Prostate gland (tissue), 2 donors: ENCODE measurements at places on chromosomes 7 and 10. TPM values are rescaled to one million over a fixed set of nuclear protein-coding genes. Genes with fewer than 3 reads are reported as not detected.

- DNase-seq: no peak
- no peak overlapping the region for H3K27ac ChIP-seq
- no peaks in the 10 kb centered on the region for H3K4me1 ChIP-seq
- no peak overlapping the region for H3K4me3 ChIP-seq
- no peaks in the 10 kb centered on the region for H3K36me3 ChIP-seq
Observed at GRCh38 chr7:31023877-31024276, 28.2 kb upstream of the ADCYAP1R1 start.

GRCh38 chr10:94299417-94299816, 63.3 kb downstream of the NOC3L start:
- no peak for DNase-seq
- no peak overlapping the region for H3K4me3 ChIP-seq
- H3K36me3 ChIP-seq: no peaks in the 10 kb centered on the region
- no peaks in the 10 kb centered on the region for H3K27me3 ChIP-seq

- H3K4me1 ChIP-seq: no peaks in the 10 kb centered on the region
- no peak for DNase-seq
- H3K4me3 ChIP-seq: no peak overlapping the region
- no peak overlapping the region for H3K27ac ChIP-seq
- no peaks in the 10 kb centered on the region for H3K36me3 ChIP-seq
Observed at GRCh38 chr10:22218448-22218847, 633 bp upstream of the EBLN1 start.

The PHKG1 gene
- 0.82 TPM for total RNA-seq

GRCh38 chr10:98745645-98746044, 298.9 kb upstream of the HPS1 start:
- no peaks in the 10 kb centered on the region for H3K27me3 ChIP-seq
- DNase-seq: no peak
- no peak overlapping the region for H3K27ac ChIP-seq
- no peak overlapping the region for H3K4me3 ChIP-seq
- no peaks in the 10 kb centered on the region for H3K4me1 ChIP-seq

GRCh38 chr10:131808370-131808930, 92.4 kb upstream of the PPP2R2D start:
- H3K27me3 ChIP-seq: peaks cover 7% of the 10 kb centered on the region
- H3K4me3 ChIP-seq: no peak overlapping the region
- no peaks in the 10 kb centered on the region for H3K4me1 ChIP-seq
- no peak overlapping the region for H3K27ac ChIP-seq
- no peak for DNase-seq

The UCN3 gene
- not detected for total RNA-seq

The SFXN3 gene
- total RNA-seq: 20.7 TPM

DNA sequence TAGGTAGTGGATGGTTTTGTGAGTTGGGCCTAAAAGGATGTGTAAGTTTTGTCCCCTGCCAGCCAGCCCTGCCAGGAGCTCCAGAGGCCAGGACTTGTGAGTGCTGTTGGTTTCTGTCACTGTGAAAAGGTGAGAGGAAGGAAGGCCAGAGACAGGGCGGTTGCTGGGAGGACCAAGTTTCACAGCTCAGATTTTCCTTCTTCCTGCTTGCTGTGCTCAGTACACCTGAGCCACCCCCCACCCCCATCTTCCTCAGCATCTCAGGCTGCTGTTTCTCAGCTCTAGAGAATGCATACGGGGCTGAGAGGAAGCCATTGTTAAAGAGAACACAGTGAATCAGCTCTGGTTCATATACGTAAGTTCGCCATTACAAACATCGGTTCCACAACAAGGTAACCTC, 139.9 kb downstream of the BUB3 start:
- DNase-seq: no peak
- no peak overlapping the region for H3K4me3 ChIP-seq
- H3K27me3 ChIP-seq: no peaks in the 10 kb centered on the region

DNA sequence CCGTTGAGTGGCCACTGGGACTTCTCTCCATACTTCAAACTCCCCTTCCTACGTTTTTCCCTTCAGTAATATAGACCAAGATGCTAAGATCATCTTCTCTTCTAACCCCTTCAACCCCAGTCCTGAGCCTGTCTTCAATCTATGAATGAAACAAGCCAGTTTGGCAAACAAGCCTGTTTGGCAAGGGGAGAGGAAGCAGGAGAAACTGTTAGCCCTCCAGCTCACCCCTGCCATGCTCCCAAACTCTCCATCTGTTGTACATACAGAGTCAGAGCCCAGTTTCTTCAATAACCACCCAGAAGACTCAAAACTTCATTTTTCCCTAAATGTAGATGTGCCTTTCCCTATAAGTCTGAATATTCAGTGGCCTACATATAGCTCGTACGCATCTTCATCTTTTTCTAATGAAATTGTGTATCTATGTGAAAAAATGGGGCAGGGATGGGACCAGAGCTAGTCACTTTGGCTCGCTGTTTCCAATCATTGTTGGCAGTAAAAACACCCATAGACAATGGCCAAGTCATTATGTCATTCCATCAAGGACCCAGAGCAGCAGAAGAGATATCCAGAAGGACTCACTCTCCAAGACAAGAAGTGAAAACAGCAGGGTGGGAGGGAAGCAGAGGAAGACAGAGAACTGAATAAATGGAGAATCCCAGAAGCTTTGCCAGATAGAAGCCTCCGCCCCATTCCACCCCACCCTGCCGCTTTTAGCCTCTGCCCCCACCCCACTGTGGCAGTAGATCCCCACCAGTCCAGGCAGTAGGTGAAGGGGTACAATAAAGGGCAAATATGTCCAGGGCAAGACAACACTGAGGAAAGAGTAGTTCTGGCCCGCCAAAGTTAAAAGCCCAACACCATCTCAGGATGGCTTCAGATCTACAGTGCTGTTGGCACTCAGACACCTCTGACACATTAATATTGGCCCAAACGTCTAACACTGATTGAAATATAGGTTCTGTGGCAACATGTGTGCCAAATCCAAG, 87.3 kb downstream of the DOCK4 start:
- no peak for DNase-seq
- no peak overlapping the region for H3K27ac ChIP-seq
- no peaks in the 10 kb centered on the region for H3K36me3 ChIP-seq
- H3K4me3 ChIP-seq: no peak overlapping the region
- no peaks in the 10 kb centered on the region for H3K4me1 ChIP-seq

The CYP3A5 gene
- 80.5 TPM for total RNA-seq

- H3K36me3 ChIP-seq: no peaks in the 10 kb centered on the region
- H3K27ac ChIP-seq: no peak overlapping the region
- peaks cover 6% of the 10 kb centered on the region for H3K4me1 ChIP-seq
Observed at GRCh38 chr10:113056441-113057021, 106.5 kb downstream of the TCF7L2 start.

DNA sequence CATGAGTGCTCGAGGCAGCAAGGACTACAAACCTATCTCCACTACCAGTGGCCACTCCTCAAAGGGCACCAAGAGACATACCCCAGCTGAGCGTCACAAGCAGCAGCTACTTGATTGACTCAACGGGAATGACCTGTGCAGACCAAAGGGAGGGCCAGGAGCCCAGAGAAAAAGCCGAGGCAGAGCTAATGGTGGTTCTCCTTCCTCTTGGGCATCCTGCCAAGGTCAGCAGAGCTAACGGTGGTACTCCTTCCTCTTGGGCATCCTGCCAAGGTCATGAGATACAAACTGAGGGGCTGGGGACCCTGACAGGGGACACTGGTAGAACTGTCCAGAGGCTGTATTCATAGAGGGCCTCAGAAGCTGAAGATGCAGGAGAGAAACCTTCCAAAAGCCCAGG, 60.4 kb downstream of the FAM53B start:
- H3K27ac ChIP-seq: no peak overlapping the region
- peaks cover 8% of the 10 kb centered on the region for H3K36me3 ChIP-seq
- H3K4me1 ChIP-seq: no peaks in the 10 kb centered on the region
- no peak overlapping the region for H3K4me3 ChIP-seq
- H3K27me3 ChIP-seq: no peaks in the 10 kb centered on the region
- no peak for DNase-seq

- H3K36me3 ChIP-seq: no peaks in the 10 kb centered on the region
- no peak overlapping the region for H3K27ac ChIP-seq
- H3K4me3 ChIP-seq: no peak overlapping the region
- no peak for DNase-seq
Observed at GRCh38 chr7:119256446-119257131, 1016.4 kb upstream of the KCND2 start.

- no peaks in the 10 kb centered on the region for H3K36me3 ChIP-seq
- no peak for DNase-seq
- peaks cover 4% of the 10 kb centered on the region for H3K4me1 ChIP-seq
- peaks cover 8% of the 10 kb centered on the region for H3K27me3 ChIP-seq
- peak overlapping the region; percentile 33 for H3K4me3 ChIP-seq
- H3K27ac ChIP-seq: no peak overlapping the region
Observed at GRCh38 chr10:111077479-111077784, 603 bp downstream of the ADRA2A start.

DNA sequence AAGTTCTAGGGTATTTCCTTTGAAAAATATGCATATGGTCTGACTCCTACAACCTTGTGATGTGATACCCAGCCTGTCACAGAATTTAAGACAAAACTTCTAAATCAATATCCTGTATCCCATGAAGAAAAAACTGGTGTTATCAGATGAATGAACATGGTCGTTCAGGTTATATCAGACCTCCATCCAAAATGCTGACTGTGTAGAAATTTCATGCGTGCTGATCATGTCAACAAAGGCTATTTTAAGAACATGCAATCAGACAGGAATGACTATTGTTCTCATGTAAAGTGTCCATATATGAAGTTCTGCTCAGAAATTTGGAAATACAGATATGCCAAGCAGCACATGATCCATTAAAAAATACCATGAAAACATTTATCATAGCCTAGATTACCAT, 62.3 kb downstream of the NEBL start:
- no peak overlapping the region for H3K27ac ChIP-seq
- H3K4me3 ChIP-seq: no peak overlapping the region
- H3K27me3 ChIP-seq: no peaks in the 10 kb centered on the region
- no peaks in the 10 kb centered on the region for H3K4me1 ChIP-seq

The CTTNBP2 gene
- 5.7 TPM for total RNA-seq

DNA sequence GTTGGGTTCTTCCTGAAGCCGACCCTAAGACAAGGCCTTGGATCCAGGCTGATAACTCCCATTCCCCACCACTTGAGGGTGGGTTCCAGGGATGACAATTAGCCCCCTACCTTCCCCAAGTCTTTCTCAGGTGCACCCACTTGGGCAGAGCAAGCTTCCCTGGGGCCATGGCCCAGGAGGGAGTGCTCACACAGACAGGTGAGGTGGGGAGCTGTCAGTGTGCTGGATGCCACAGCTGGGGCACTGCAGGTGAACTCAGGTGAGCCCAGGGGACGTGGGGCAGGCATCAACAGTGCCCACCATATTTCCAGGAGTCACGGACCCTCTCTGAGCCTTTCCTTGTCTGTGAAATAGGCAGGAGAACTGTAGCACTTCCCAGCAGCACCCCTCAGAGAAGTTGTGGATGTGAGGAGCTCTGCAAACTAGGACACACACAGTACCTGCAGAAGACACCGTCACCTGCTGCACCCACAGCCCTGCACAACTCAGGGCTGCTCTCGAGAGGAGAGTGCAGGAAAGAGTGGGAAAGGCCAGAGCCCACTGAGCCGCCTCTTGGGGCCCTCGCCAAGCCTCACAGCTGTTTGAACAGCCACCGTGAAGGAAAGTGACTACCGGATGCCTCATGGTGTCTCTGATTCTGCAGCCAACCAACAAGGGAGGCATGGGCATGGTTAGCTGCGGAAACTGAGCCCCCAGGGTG, 17.9 kb downstream of the SH3PXD2A start:
- H3K4me3 ChIP-seq: no peak overlapping the region
- no peak overlapping the region for H3K27ac ChIP-seq
- no peaks in the 10 kb centered on the region for H3K4me1 ChIP-seq
- H3K27me3 ChIP-seq: no peaks in the 10 kb centered on the region
- no peak for DNase-seq

The HOXA4 gene
- 1.4 TPM for total RNA-seq

GRCh38 chr10:106493226-106493625, 671.3 kb downstream of the SORCS1 start:
- H3K36me3 ChIP-seq: no peaks in the 10 kb centered on the region
- DNase-seq: no peak
- no peaks in the 10 kb centered on the region for H3K27me3 ChIP-seq
- no peak overlapping the region for H3K4me3 ChIP-seq

- no peak for DNase-seq
- no peak overlapping the region for H3K4me3 ChIP-seq
- H3K27ac ChIP-seq: no peak overlapping the region
- no peaks in the 10 kb centered on the region for H3K4me1 ChIP-seq
- no peaks in the 10 kb centered on the region for H3K36me3 ChIP-seq
Observed at GRCh38 chr10:19411119-19411518, 362.5 kb downstream of the MALRD1 start.

GRCh38 chr7:112448381-112448780, 1.9 kb upstream of the IFRD1 start:
- H3K4me1 ChIP-seq: peaks cover 9% of the 10 kb centered on the region
- H3K27me3 ChIP-seq: no peaks in the 10 kb centered on the region
- DNase-seq: no peak
- no peak overlapping the region for H3K4me3 ChIP-seq
- H3K27ac ChIP-seq: peak overlapping the region; percentile 95
- no peaks in the 10 kb centered on the region for H3K36me3 ChIP-seq
